ENCODE measurements at places on chromosomes 3 and 15.
A peak's percentile ranks its signal among the peaks of the same experiment; 100 is the strongest.

- peak; percentile 11 for DNase-seq
Measured at GRCh38 chr15:73265536-73266153, 103.1 kb downstream of the HCN4 start.

DNA sequence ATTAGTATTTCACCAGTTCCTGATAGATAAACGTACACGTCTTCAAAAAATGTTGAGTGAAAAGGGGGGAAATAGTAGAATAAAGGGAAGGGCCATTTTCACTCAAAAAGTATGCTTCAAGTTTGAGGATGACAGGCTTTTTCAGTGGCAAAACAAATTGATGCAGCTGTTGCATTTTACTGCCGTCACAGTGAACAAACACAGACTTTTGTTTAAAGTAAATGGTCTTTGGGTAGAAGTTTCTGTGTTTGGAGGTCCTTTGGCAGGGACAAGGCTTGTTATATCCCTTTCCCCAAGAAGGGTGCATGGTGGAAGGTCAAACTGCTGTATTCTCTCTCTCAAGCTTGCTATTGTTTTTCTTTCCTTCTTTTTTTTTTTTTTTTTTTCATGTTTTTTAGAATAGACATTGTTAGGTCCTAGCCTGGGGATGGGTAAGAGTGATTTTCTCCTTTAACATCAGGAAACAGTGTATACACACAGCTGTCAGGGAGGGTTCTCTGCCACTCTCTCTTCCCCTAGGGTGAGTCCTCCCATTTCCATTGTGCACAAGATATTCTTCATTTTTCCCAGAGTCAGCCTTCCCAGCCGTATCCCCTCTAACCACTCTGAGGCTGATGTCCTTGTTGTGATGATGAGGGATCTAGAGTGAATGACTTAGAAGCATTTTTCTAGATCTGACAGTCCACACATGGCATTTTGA lies 6.6 kb upstream of the SUCNR1 start:
- no peak for DNase-seq

DNA sequence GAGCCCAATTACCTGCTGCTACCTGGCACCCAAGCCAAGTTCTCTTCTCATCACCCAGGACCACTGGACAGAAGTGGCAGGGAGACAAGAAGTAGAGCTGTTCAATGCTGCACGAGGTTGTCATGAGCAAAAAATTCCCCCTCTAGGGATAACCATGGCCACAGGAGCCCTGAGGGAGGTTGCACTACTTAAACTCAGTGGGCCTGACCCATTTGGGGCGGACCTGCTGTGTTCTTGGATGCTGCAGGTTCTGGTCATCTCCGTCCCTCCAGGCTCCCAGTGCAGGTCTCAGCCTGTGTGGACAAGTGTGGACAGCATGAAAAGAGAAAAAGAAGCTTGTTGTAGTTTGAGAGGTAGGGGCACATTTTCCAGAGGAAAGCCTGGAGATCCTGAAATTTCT lies 26.1 kb upstream of the MANF start:
- DNase-seq = no peak

- no peak for DNase-seq
Measured at GRCh38 chr3:182886497-182886896, 93.2 kb downstream of the ATP11B start.

- peak; percentile 57 for DNase-seq
Measured at GRCh38 chr15:56869573-56869972, 48.9 kb upstream of the TCF12 start.

DNA sequence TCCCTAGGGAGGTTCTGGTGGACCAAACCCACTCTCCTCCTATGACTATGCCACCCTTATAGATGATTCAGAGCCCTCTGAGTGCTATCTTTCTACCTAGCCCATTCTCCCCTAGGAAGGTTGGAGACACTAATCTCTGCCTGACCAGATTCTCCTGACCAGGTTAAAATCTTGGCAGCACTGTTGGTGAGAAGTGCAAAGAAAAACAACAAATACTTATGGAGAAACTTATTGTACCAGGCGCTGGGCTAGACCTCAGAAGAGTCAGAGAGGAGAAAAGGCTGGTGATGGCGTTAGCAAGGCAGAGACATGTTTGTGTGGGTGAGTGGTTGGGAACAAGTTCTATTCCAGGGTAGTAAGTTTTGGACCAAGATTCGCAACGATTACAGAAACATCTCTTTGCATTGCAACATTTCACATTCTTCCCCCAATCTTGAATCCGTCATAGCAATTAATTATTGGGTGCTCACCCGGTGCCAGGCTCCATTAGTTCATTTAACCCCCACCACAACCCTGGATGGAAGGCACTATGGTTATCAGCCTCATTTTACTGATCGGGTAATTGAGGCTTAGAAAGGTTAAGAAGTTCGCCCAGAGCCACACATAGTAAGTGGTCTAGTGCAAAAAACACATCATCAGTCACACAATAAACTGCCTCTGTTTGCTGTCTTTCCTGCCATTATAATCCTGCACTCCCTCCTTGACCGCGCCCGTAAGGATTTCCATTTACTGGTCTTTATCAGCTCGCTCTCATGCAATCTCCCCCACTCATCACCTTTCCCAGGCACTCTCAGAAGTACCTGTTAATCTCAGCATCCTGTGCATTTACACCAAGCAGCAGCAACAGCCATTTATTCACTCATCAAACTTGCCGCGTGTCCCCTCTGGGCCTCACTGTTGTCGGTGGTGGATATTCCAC lies 655 bp upstream of the TSPAN3 start:
- no peak for DNase-seq

DNA sequence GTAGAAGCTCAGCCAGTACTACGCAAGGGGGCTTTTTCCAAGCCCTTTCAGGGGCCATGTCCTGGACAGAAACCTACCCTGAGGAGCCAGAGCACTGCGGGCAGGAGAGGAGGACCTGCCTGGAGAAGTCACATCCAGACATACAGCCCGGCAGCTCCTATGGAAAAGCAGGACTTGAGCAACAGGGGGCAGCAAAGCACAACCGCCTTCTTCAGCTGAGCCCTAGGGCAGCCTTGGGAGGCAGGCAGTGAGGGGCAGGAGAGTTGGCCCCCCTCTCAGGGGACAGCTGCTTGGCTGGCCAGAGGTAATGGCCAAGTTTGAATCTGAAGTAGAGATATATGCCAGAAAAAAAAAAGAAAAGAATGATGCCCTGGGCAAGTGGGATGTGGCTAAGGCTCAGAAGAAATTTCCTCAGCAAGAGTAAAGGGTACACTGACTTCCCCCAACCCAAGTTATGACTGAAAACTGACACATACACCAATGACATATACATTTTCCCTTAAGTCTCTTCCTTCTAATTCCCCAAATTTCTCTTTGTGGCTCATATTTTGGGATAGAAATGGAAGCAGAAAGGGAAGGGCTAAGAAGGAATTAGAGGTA lies 56.9 kb downstream of the CYP19A1 start:
- DNase-seq = peak; percentile 62

DNA sequence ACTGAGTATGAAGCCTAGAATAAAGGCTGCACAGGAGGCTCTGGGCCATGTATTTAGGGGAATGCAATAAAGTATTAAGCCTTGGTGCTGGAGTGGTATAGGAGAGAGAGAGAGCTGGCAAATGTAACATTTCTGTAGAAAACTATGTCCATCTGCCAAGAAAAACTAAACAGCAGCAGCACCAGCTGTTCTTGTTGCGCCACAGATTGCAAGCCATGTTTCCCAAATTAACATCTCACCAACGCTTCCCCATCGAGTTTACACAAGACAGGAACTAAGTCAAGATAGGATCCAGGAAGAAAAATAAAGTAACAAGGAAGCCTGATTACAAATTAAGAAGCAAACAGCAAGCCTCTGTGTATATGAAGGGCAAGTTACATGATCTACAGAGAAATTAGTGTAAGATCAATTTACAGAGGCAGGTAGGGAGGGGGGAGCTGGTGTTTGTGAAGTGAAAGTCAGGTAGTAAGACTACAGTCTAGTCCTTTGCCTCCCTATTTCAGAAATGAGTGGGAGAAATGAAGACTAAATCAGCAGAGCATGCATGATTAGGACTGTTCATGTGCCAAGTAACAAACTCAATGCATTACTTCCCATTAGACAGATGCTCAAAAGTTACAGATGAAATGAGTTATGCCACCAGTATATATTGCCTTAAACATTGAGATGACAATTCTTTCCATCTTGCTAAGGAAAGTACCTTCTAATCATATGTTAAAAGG lies 900.5 kb downstream of the EPHA3 start:
- DNase-seq = no peak

DNA sequence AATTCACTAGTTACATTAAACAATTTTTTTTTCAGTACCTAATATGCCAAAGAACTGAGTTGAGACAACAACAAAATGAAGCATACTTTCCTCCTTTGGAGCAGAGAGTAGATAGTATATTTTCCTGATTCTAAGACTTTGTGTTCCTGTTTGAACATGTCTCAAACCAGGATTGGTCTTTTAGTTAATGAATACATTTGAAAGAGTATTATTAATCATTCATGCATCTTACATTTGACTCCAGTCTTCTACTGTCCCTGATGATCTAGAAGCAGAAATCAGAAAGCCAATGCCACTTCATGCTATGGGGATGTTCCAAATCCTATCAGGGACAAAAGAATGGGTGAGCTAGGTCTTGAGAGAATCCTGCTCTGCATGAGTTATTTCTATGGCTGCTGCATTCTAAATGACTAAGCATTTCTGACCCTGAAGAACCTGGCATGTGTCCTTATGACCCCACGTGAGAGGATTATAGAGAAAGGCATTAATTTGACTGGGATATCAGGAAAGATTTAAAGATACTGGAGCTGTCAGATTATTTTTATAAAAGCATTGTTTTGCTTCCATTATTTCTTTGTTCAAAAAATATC lies 32.9 kb upstream of the MBNL1 start:
- no peak for DNase-seq

- no peak for DNase-seq
Measured at GRCh38 chr3:105349684-105350387, 16.9 kb upstream of the ALCAM start.

- no peak for DNase-seq
Measured at GRCh38 chr15:26972636-26973035, 1.7 kb downstream of the GABRG3 start.

DNA sequence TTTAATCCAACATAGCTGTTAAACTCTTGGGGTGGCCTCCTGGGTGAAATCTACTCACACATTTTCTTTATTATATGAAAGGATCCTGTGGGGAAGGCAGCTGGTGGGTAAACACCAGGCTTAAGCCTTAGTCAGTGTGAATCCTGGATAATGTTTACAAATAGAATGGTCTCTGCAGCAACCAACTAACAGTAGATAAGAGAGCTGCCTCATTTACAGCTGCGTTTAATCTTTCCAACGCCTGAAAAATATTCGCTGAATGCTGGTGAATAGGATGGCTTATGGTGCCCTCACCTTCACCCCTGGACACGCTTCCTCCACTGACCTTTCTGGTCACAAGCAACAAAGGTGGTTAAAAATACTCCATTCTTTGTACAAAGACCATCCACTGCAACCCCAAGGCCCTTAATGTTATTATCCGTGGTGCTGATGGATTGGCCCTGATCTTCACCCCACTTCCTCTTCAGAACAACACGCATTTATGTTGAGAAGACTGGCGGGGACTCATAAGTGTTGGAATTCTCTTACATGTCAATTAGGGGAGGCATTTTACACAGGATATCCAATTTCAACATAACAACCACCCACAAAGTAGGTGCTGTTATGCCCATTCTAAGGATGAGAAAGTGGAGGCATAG lies 120.0 kb upstream of the FRMD4B start:
- no peak for DNase-seq

- DNase-seq = no peak
Measured at GRCh38 chr15:69679623-69680228, 227.1 kb downstream of the RPLP1 start.

DNA sequence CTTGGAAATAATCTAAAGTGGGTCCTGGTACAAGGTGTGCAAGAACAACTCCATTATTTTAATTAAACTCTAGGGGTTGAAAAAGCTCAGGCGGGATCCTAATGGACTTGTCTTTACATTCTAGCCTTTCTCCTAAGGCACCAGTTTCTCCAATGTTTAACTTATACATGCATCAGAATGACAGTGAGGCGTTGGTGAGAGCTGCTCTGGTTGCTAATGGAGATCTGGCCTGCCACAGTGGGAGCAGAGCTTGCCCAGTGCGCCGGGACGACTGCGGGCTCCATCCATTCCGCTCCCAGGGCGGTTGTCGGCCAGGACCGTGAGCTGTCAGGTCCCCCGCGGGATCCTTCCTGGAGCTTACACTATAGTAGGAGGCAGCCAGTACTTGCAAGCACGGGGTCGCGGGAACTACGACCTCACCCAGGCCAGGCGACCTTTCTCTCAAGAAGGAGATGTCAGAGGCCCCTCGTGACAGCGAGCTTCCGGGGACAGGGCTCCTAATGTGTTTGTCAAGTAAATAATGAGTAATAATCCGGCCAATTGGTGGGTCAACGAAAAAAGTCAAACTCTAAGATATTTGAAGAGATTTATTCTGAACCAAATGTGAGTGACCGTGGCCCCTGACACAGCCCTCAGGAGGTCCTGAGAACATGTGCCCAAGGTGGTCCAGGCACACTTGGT lies 991 bp upstream of the HIGD1A start:
- peak; percentile 35 for DNase-seq

DNA sequence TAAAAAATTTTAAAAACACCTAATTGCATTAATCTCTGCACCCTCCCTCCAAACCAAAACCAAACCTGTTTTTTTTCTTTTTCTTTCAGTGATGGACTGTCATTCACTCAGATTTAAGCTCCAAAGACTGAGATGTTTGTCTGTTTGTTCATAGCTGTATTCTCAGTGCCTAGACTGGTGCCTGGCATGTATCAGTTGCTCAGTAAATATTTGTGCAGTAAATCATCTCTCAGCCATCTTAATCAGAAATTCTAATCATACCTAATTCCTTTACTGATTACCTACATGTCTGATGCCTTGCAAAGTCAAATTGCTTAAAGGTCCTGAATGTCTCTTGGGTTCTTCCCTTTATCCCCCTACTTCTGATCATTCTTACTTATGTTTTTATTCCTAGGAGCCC lies 138.8 kb downstream of the ZNF609 start:
- DNase-seq = no peak

DNA sequence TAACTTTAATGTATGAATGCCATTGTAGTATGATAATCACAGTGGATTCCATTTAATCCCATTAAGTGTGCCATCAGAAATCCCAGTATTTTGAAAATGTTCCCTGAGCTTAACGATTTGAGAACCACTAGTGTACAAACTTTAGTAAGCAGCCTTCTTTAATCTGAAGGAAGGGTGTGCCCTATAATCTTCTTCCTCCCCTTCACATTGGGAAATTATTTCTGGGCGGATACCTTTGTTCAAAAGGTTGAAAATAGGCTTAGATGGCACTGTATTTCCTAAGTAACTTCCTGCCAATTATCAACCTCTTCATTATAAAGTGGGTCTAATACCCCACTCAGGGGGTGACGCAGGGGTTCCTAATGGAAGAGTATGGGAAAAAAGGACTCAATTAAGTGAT lies 62.4 kb downstream of the GTPBP8 start:
- DNase-seq = no peak

GRCh38 chr3:159840703-159841299 lies 147.8 kb upstream of the IL12A start:
- DNase-seq = no peak

Measured in transverse colon (tissue), 4 donors.